ENCODE measurements at places on chromosomes 1 and 21. TPM values are rescaled to one million over a fixed set of nuclear protein-coding genes. Genes with fewer than 3 reads are reported as not detected.

DNA sequence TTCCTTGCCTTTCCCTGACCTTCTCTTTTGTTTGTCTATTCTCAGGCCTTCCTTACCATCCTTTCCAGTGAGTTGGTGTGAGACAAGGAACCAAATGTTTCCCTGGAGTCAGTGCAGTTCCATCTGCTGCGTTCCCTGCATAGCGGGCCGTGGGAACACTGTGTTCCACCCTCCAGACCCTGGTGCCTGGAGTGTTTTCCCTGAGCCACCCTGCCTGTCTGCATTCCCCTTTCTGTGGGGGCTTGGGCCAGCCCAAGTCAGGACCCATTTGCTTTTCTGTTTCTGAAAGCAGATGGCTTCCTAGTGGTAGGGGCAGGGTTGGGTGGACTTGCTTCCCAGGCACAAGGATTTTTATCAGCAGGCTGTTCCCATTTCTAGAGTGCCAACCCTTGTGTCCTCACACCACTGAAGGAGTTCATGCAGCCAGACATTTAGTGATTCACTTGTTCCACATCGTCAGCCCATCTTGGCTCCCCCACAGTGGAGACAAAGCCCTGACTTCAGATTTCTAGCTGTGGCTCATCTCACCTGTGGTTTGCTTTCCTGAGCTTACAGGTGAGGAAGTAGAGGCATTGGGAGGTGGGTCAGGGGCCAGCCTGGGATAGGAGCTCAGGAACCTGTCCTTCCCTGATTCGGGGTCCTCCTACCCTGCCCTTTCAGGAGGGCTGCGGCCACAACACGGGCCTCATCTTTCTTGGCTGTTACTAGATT is 14.1 kb upstream of the MYOG start:
- DNase-seq: no peak
- no peaks in the 10 kb centered on the region for H3K36me3 ChIP-seq
- no peak overlapping the region for H3K4me3 ChIP-seq
- peaks cover 11% of the 10 kb centered on the region for H3K27me3 ChIP-seq
- H3K4me1 ChIP-seq: no peaks in the 10 kb centered on the region
- H3K27ac ChIP-seq: no peak overlapping the region

- H3K4me1 ChIP-seq: no peaks in the 10 kb centered on the region
- no peaks in the 10 kb centered on the region for H3K27me3 ChIP-seq
- no peak overlapping the region for H3K27ac ChIP-seq
- no peak for DNase-seq
- peaks cover 8% of the 10 kb centered on the region for H3K36me3 ChIP-seq
- H3K4me3 ChIP-seq: no peak overlapping the region
These were observed 43.9 kb downstream of the PPP2R5A start for GRCh38 chr1:212329105-212329504.

- no peaks in the 10 kb centered on the region for H3K27me3 ChIP-seq
- H3K4me3 ChIP-seq: no peak overlapping the region
- no peaks in the 10 kb centered on the region for H3K36me3 ChIP-seq
These were observed 110.4 kb upstream of the KCNK1 start for GRCh38 chr1:233503366-233503954.

The TNNI3K gene
- not detected for total RNA-seq

Measured in PC-3 (cell line).